ENCODE measurements at places on chromosomes 7 and 10.
A peak's percentile ranks its signal among the peaks of the same experiment; 100 is the strongest.

DNA sequence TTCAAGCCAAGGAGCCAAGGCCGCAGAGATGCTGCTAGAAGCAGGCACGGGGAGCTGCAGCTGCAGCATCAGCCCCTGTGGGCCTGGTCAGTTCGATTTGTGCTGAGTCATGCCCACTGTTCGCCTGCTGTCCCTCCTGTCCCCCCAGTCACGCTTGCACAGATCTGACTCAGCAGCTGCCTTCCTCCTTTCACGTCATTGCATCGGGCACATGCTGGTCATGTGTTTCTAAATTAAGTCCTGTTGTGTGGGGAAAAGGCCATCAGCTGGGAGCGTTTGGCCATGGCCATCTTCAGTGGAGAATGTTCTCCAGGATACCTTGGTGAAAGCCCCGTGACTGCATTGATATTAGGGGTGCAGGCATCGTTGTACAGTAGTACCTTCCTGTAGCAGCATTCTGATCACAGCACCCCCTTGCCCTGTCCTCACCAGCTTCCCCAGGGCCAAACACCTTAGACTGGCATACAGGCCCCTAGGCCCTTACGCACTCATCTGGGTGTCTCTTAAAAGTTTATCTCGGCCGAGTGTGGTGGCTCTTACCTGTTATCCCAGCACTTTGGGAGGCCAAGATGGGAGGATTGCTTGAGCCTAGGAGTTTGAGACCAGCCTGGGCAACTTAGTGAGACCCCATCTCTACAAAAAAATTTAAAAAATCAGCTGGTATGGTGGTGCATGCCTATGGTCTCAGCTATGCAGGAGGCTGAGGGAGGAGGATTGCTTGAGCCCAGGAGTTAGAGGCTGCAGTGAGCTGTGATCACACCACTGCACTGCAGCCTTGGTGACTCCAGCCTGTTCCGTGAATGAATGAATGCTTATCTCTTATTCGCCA lies 23.2 kb downstream of the POR start:
- DNase-seq: no peak

- DNase-seq: no peak
Observed at GRCh38 chr7:122429926-122430325, 125.4 kb upstream of the FEZF1 start.

DNA sequence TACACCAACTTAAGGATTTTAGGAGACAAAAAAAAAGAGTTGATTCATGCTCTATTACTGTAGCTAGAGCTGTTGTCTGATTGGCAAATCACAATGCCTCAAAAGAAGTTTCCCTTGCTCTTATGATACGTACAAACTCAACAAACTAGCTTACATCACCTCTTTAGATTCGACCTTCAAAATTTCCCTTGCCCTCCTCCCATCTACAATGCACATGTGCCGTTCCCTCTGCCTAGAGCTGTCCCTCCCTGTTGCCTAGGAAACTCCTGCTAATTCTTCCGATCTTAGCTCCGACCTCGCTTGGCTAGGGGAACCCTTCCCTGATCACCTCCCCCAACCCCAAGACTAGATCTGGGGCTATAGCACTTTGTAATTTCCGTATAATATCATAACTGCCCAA lies 55.4 kb downstream of the MAP3K8 start:
- no peak for DNase-seq

DNA sequence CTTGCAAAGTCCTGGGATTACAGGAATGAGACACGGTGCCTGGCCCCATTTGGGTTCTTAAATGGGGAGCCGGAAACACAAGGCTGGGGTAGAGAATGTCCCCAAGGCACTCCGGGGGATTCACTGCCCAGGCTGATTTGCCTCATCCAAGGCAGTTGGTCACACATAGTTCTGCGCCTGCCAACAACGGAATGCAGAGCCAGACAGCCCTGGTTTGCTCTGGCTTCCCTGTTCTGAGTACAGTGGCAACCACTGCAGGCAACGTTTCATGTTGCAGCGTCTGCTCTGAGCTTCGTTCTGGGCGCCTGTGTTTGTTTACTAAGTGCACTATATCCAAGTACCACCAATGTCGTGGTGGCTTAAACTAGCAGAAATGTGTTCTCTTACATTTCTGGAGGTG lies 61.7 kb upstream of the C1QL3 start:
- DNase-seq: no peak

GRCh38 chr10:100887761-100888296 lies 24.9 kb upstream of the SLF2 start:
- no peak for DNase-seq

GRCh38 chr10:22606164-22606614 lies 108.2 kb downstream of the PIP4K2A start:
- no peak for DNase-seq

- DNase-seq: no peak
Observed at GRCh38 chr7:51329696-51330263, 13.2 kb upstream of the COBL start.

- no peak for DNase-seq
Observed at GRCh38 chr7:77727936-77728701, 31.9 kb downstream of the RSBN1L start.

DNA sequence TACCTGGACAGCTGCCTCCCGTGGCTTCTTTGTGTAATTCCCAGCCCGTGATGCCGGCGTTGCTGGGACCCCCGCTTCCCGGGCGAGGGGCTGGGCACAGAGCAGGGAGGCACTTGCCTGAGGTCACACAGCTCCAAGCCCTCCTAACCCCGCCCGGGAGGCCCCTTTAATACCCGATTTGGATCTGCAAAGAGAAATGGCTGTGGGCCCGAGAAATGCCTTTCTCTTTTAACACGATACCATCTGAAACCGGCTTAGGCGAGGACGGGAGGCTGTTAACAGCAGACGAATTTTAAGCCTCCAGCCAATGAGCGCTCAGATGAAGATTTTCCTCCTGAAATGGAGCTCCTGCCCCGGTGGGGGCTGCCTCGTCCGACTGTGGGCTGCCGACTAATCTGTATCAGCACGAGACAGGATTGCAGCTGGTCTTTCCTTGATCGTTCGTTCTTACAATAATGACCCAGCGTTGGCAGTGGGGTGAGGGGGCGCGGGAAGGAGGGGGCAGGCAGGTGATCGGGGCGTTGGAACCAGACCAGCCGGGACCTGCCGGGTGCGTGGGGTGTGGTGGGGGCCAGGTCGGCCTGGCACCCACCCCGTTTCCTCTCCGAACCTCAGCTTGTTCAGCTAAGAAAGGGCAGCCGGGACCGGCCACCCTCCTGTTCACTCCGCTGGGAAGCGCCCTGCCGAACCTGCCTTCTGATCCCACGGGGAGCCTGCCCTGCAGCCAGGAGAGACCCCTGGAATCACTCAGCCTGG lies 36.2 kb upstream of the FOXL3 start:
- no peak for DNase-seq

- no peak for DNase-seq
Observed at GRCh38 chr7:156753229-156753560, 112.6 kb downstream of the RNF32 start.

DNA sequence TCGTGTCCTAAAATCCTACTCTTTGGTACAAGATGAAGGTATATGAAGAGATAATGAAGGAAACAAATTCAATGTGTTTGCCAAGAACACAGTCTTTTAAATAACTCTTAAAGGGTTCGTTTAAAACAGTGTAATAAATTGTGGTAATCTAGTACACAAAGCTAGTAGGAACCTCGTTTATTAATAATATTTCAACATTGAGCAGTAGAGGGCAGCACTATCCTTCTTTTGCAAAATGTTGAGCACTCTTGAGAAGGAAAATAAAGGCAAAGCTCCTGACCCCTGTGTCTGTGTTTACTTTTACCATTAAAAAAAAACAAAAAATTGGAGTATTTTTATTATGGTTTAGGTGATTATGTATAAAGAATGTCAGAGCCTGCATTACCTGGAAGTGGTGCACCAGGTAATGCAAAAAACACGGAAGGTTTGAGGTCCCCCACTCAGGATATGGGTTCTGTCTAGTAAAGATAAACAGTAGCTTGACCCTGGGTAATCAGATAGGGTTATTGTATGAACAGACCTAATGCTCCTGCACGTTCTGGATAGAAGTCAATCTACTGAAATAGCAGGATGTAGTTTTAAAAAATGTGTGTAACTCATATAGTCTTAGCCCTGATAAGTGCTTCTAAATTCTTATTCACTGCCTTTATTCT lies 5.7 kb upstream of the GOT1 start:
- no peak for DNase-seq

GRCh38 chr10:13659887-13660550 lies 73.3 kb downstream of the PRPF18 start:
- peak; percentile 41 for DNase-seq

DNA sequence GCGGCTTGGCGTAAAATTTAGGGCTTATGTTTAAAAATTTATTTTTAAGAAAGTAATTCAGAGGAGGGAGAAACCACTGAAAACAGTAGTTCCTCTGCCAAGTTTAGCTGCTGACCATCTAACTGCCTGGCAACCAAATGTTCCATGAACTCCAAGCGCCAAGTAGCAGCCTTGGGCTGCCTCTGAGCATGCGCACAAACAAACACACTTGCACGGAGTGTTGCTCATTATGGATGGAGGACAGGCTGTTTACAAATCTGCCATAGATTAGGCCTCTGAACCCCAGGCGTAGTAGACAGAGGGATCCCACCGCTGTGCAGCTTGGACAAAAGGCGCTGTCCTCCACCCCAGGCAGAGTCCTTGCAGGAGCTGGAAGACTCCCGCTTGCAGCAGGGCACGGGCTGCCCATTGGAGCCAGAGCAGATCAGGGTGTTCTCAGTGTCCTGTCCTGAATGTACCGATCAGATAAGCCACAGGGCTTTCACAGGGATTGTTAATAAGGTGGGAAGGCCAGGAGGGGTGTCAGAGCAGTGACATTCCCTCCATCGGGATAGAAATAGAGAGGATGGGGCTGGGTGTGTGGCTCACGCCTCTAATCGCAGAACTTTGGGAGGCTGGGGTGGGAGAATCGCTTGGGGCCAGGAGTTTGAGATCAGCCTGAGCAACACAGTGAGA lies 47.7 kb upstream of the LYZL1 start:
- no peak for DNase-seq

- DNase-seq: no peak
Observed at GRCh38 chr10:71585564-71586290, 133.9 kb downstream of the C10orf105 start.

DNA sequence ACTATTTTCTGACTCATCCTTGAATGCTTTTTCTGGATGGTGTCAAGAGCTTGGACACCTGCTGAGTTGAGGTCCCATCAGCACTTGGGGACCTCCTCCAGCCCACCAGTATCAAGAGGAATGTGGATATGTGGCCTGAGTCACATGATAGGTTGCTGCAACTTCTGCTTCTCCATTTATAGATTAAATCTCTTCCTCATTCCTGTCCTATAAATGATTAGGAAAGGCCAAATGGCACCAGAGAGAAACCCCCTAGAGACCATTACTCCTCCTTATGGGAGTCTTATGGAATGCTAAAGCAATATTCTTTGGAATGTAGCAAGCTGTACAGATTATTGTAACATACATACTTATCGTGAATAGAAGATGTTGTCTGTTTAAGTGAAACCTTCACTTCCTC lies 85.6 kb downstream of the NEUROD6 start:
- no peak for DNase-seq

- DNase-seq: no peak
Observed at GRCh38 chr7:91915401-91916050, 25.1 kb upstream of the AKAP9 start.

- DNase-seq: no peak
Observed at GRCh38 chr7:86900886-86901285, 158.6 kb downstream of the ELAPOR2 start.

DNA sequence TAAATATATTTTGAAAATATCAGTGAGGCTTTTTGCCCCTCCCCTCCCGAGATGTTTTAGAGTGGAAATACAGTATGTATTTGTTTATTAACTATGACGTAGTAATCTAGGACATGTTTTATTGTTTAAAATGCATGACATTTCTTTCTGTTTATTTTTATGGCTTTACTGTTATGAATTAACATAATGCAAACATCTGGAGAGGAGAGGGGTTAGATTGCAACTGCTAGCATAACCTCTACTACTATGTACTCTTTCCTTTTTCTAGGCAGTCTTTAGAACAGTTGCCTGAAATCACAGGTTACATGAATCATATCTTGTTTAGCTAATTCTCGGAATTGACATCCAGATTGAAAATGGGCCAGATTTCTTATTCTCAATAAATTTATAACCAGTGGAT lies 7.4 kb downstream of the BTAF1 start:
- no peak for DNase-seq

DNA sequence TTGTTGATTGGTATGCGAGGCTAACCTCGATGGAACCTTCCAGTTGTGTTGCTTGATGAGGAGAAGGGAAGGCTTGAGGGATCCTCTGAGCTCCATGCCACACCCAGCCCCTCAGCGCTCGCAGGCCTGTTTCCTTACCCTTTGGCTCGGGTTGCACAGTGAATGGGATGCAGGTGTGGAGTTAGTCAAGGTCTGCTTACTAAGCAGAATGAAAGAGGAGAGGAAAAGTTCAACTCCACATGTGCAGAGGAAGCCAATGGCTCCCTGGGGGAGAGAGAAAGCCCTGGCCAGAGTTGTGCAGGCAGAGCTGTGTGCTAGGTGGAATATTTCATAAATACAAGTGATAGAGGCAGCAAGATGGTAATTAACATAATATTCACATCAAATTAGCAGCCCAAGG lies 85.5 kb downstream of the JCAD start:
- no peak for DNase-seq

GRCh38 chr7:44104860-44105771 lies 971 bp downstream of the AEBP1 start:
- no peak for DNase-seq

- DNase-seq: no peak
Observed at GRCh38 chr10:29563420-29564035, 71.2 kb downstream of the SVIL start.

- DNase-seq: no peak
Observed at GRCh38 chr10:43043342-43043772, 33.5 kb upstream of the RET start.

- DNase-seq: no peak
Observed at GRCh38 chr10:116385994-116386809, 41.4 kb upstream of the PNLIPRP3 start.

DNA sequence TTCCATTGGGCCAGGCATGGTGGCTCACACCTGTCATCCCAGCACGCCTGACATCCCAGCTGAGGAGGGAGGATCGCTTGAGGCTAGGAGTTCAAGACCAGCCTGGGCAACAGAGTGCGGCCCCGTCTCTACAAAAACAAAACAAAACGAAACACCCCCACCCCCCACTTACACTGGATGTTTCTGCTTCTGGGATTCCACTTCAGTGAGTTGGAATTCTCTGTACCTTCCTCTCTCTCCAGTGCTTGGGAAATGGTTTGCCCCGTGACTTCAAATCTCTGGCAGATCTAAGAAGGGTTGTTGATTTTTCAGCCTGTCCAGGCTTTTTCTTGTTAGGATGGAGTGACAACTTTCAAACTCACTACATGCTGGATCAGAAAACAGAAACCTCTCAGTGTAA lies 106.9 kb downstream of the ANLN start:
- DNase-seq: no peak

DNA sequence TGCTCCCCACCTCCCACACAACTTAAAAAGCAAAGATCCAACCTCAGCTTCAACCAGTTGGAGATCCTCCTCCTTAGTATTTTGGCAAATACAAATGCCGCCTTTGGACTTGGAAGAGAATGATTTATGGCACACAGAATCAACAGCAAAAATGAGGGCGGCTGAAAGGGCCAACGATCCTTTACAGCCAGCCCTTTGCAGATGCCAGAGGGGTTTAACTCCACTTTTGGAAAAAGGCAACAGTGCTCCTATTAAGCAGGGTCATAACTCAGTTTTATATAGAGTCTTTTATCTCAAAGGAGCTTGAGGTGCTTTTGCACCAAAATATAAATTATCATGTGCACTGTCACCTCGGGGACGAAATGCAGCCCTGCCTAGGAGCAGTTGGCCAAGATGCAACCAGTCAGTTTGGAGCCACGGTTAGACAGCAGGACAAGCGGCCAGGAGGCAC lies 56.7 kb upstream of the JCAD start:
- DNase-seq: no peak

GRCh38 chr7:26178272-26178960 lies 22.1 kb downstream of the HNRNPA2B1 start:
- DNase-seq: no peak

Data from stimulated activated CD4-positive, alpha-beta T cell treated with anti-CD3 and anti-CD28 coated beads, TNF-alpha, amount 100 ng/mL, for 4 hours (primary cell).